ENCODE measurements at places on chromosomes 2 and 18.

- no peak for DNase-seq
These were observed 139.5 kb upstream of the SETBP1 start for GRCh38 chr18:44541159-44541558.

DNA sequence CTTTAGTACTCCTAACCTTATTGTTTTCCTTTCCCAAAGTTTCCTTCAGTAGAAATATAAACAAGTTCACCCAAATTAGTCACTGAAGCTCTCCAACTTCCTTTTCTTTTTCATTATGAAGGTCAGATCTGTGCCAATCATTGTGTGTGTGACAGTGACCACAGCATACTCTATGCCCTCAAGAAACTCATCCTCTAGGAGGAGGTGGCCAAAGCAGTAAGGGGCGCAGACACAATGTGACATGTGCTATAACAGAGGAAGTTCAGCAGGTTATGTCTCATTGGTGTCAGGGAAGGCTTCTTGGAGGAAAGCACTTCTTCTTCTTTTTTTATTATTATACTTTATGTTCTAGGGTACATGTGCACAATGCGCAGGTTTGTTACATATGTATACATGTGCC is 60.0 kb upstream of the PSME4 start:
- DNase-seq: no peak

DNA sequence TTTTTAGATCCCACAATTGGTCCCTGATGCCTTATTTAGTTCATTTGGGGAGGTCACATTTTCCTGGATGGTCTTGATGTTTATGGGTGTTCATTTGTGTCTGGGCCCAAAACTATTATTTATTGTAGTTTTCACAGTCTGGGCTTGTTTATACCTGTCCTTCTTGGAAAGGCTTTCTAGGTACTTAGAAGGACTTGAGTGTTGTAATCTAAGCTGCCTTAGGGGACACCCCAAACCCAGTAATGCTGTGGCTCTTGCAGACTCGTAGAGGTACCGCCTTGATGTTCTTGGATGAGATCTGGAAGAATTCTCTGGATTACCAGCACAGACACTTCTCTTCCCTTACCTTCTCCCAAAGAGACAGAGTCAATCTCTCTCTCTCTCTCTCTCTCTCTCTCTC is 25.0 kb upstream of the ITSN2 start:
- no peak for DNase-seq

DNA sequence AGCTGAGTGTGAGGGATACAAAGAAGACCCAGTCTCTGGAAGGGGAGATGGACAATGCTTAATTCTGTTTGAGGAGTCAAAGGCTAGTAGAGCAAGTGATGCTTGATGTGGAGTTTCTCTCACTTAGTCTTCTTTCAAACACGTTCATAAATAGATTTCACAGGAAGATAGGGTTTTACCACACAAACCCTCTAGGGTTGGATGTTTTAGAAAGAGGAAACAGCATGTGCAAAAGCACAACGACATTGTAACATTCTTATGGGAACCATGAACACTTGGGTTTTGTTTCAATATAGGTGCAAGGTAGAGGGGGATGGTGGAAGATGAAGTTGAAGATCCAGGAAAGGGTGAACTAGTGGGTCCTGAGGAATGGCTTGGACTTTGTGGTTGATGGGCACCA is 10.8 kb upstream of the EFEMP1 start:
- no peak for DNase-seq

DNA sequence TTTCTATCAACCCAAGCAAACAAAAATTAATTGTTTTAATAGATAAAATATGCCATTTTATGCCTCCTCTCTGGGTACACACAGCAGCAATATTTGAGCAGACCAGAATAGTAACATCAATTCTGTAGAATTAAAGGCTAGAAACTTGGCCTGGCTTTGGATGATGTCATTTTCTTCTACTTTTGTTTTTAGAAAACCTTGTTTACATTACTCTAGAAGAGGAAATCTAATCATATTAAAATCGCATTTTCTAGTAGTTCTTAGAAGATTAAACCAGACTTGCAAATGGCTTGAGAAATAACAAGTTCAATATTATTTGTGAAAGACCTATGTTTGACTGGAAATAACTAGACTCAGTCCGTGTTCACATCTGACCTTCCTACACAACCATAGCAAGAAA is 102.3 kb upstream of the RFX8 start:
- no peak for DNase-seq

- DNase-seq: peak; percentile 67
These were observed 37.4 kb downstream of the ZNF236 start for GRCh38 chr18:76859474-76860339.

DNA sequence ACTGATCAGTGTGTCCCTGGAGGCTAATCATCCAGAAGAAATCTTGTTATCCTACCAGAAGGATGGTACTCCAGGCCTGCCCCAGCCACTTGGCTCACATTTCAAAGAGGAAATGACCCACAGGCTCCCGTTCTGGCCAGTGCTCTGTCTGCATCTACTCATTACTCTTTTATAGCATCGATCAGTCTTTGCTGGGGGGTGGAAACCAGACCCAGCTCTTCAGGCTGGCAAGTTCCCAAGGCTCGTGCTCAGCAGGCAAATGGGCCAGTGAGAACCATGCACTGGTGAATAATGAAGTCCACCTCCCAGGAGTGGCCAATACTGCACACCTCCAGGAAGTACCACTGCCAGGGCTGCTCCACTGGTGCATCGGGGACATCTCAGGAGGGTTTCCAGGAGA is 38.8 kb downstream of the DNER start:
- DNase-seq: no peak

DNA sequence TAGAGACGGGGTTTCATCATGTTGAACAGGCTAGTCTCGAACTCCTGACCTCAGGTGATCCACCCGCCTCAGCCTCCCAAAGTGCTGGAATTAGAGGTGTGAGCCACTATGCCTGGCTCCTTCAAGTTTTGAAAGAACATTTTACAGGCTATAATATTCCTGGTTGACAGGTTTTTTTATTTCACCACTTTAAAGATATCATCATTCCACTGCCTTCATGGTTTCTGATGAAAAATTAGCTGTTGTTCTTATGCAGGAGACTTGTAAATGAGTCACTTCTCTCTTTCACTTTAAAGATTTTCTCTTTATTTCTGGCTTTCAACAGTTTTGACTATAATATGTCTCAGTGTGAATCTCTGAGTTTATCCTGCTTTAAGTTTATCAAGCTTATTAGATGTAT is 7.9 kb upstream of the ARPC2 start:
- no peak for DNase-seq

- DNase-seq: no peak
These were observed 42.9 kb downstream of the BOLA3 start for GRCh38 chr2:74104839-74105238.

DNA sequence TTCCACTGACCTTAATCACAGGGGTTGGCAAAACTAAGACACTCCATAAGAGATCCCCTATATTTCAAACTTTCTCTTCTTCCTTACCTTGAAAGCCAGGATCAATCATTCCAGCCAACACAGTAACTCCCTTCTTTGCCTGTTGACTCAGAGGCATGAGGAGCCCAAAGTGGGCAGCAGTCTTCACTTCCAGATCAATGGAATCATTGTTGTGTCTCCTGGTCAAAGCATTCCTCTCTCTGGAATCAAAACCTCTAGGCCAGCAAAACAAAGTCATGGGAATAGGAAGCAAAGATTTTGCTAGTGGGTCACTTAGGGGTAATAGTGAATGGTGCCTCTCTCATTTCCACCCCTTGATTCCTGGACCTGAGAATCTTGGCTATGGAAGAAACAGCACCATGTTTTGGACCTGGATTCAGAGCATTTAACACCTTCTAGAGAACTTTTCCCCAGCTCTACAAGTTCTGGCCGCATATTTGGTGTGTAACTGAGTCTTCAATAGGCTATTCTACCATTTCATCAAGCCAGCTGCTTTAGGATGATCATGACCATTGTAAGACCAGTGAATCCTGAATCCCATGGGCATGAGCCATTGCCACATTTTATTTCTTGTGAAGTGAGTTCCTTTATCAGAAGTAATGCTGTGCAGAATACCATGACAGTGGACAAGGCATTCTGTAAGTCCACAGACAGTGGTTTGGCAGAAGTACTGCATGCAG is 65.7 kb upstream of the SERPINE2 start:
- no peak for DNase-seq
